ENCODE measurements at places on chromosomes 11 and 22.

DNA sequence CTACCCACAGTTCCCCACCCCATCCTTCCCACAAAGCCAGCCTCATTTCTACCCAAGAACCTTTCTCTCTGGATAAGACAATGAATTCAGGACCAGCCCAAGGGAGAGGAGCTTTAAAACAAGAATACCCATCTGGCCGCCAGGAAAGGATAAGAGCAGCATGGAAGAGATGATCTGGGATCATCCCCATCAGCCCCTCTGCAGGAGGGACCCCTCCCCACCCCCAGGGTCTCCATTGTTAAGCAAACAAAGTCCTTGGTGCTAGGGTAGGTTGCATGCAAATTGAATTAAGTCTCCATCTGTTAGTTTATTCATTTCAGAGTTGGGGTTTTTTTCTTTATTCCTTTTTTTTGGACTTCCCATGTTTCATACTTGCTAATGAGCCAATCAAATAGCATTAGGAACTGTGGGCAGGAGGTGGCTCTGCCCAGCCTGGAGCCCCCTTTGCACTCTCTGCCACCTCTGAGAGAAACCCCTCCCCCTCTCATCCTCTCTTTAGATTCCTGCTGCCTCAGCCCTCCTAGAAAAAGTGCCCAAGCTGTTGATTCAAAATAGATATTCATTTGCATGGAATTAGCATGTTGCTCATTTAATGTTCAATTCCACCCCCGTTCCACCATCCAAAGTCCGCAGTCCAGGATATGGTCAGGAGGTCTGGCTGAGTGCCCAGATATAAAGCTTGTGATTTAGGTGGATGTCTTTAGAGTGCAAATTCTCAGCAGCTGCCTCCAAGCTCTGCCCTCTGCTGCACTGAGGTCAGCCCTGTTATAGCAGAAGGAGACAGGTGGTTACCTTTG lies 138.5 kb upstream of the NCAM1 start:
- no peak for DNase-seq

DNA sequence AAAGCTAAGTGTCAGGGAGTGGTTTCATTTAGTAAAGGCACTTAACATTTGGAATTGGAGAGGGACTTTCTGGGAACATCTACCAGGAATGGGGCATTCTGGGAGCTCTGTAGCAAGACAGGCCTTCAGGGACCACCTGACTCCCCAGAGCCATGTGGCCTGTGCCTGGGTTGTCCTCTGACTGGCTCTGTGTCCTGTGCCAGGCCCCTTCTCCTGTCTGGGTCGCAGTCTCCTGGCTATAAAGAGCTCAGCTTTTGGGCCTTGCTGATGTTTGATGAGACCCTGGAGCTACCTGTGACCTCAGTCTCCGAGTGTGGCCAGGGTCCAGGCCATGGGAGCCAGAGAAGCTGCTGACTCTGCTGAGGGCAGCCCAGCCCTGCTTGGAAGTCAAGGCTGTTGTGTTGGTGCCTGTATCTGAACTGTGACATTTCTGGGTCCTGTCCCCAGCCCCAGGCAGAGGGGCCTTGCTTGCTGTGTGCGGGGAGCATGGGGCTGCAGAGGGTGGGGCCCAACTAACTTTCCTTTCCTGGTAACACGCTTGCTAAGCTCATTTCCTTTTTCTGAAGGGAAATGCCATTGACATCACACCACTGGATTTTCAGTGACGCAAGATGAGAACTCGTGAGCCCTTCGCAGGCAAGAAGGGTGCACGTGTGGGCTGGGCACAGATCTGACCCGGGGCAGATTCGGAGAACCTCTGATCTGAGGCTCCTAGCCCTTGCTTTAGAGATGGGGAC lies 41.3 kb downstream of the LRRC32 start:
- DNase-seq = no peak

DNA sequence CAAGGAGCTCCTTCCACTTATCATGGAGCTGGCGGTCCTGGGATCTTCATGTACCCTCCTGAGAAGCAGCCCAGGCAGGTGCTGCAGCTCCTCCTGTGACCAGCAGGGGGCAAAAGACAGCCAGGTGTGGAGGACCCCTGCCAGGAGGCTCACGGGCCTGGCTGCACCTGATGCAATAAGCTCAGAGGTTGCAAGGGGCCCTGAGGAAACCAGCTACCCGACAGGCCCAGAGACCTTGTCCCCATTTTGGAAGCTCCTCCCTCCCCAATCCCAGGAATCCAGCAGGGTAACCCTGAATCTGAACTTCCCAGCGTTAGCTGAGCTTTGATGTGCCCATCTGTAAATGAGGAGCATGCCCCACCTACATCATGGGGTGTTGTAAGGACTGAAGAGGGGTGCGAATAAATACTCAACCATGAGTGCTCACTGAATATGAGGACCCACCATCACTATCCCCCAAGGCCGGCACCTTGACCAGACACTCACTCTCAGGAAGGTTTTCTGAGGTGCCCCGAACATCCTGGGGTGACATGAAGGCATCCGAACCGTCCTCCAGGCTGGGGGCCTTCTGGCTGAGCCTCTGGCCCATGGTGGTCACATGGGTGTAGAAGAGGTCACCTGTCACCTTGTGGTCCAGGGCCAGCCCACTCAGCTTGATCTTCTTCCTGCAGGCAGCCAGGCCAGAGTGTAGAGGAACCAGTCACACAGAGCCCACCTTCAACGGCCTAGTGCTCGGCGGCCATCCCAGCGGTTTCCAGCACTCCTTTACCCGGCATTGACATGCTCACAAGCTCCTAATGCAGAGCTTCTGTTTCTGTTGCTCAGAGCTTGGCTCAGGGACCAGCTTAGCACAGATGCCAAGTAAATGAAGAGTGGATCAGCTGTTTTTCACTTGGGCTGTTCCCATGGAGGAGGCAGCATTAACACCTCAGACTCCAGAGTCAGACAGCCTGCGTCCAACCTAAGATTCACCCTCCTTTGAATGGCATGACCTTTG lies 21.7 kb downstream of the SLC43A1 start:
- no peak for DNase-seq

DNA sequence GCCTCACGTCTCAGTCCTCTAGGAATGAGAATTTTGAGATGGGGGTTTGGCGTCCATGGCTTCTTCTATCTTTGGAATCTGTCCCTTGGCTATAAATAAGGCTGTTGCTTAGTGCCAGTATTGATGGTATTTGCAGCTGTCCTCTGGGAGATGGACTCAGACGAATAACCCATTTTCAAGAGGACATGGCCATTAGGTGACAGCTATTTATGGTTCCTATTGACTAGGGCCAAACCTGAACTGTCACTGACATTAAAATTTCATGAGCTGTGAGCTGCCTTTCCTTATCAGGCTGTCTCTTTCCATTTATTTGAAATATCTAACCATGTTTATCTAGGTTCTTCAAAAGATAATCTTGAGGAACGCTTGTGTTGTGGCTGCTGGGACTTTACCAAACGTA lies 92.7 kb downstream of the NAV2 start:
- DNase-seq = no peak

DNA sequence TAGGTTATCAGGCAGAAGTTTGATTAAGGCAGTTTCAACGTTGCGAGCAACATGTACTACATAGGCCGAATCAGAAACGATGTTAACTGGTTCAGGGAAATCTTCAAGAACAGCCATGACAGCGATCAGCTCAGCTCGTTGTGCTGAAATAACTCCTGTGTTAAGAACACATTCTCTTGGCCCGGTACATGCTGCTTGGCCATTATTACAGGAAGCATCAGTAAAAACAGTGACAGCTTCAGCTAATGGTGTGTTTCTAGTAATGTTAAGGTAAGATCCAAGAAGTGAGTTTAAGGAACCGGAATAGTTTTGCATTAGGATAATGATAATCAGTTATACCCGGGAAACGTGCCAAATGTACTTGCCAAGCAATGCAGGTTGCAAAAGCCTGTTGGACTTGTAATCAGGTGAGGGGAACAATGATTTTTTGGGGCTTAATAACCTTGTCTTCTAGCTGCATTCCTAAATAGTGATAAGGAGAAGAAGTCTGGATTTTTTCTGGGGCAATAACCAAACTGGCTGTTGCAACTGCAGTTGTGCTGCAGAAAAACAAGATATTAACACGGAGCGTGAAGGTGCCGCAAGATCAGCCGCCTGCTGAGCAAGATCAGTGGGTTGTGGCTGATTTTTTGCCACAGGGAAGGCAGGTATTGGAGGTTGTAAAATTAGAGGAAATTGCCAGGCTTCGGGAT lies 14.3 kb downstream of the OR52K1 start:
- no peak for DNase-seq

GRCh38 chr11:70833011-70833410 lies 419.4 kb downstream of the SHANK2 start:
- no peak for DNase-seq

DNA sequence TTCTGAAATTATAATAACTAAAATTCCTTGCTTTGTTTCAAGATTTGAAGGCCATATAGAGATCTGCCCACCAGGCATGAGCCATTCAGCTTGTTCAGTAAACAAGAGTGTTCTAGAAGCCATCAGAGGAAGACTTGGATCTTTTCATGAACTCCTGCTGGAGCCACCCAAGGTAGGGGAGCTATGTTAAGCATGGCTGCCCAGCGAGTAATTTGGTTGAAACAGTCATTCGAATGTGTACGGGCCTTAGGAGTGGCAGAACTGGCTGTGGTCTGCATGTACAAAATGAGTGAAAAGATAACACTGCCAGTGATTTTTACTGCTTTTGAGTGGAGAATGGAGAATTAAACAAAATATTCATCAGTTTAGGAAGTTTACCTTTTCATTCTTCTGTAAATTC lies 103.7 kb downstream of the PPP6R3 start:
- no peak for DNase-seq

DNA sequence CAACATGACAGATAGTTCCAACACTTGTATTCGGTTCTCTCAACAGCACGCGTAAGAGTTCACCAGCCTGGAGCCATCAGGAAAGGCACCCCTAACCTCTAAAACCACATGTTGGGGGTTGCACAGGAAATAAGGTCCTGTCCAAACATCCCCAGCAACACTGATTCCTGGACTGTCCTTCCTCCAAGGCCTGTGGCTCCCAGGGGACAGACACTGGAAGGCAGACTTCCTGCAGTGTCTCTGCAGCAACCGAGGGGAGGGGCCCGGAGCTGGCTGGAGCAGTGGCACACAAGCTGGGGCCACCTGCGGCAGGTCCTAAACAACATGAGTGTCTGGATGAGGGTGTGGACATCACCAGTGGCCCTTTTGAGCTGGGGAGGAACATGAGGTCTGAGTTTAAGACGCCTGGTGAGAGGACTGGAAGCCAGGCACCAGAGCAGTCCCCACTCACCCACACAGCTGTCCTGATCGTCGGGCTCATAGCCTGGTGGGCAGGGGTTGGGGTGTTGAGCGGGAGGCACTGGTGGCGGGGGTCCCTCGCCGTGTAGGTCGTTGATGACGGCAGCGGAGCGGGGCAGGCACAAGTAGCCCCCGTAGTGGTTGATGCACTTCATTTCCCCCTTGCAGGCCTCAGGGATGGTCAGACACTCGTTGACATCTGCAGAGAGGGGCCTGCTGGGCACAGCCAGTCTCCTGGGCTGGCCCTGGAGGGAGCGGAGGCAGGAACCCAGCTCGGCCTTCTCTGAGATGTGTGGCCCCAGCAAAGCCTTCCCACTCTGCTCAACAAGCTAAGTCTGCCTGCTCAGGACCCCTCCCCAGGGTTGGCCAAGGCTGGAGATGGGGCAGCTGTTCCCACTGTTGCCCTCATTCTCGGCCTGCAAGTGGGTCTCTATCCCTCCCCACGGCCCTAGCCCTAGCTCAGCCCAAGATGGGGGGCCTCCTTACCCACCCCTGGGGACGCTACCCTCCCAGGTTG lies 1.6 kb downstream of the EFEMP2 start:
- DNase-seq = no peak

DNA sequence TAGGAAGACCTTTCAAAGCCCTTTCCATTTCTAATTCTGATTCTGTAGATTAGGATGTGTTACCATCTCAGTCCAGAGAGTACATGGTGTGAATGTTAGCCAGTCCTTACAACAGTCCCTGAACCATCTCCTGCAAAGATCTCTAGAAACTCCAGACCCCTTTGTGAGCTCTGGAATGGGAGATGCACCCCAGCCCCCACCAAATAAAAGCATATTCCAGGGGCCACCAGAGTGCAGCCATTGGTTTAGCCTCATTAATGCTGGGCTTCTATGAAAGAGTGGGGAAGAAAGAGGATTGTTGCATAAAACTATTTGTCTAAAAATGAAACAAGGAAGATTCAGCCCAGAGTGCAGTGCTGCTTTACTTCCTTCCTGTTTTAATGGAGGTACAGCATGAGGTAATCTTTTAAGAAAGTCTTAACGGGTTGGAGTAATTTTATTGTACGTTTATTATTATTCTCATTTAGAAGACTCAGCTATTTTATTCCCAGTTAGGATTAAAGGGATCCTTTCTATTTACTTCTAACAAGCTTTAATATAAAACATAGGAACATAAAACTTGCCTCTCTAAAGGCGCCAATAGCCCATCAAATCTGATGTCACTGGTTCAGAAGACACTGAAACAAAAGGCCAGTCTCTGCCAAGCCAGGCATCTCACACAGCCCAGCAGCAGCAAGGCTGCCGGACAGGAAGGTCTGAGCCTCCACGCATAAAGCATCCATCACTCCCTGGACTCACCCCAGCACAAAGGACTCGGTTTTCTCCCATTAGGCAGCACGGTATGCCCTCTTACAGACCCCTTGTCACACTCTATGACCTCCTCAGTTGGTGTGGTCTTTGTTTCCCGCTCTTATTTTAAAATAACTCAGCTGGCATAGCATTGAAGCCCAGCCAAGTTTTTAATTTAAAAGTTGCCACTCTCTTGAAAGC lies 203.9 kb upstream of the BLID start:
- no peak for DNase-seq

DNA sequence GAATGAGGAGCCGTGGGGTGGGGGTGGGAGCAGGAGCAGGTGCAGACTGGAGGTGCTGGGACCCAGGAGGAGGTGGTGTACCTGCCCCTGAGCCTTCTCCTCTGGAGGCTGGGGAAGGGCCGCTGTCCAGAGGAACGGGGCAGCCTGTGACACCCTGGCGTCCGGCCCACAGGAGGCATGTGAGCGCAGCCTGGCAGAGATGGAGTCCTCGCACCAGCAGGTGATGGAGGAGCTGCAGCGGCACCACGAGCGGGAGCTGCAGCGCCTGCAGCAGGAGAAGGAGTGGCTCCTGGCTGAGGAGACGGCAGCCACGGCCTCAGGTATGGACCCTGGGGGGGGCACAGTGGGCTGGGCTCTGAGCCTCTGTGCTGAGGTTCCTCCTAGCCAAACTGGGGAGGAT lies 42.2 kb upstream of the GCAT start:
- DNase-seq = no peak

GRCh38 chr11:75773595-75774353 lies 5.2 kb downstream of the DGAT2 start:
- no peak for DNase-seq

GRCh38 chr11:31943056-31943780 lies 132.1 kb upstream of the PAX6 start:
- no peak for DNase-seq

GRCh38 chr22:50194037-50194805 lies 6.6 kb upstream of the SELENOO start:
- DNase-seq = no peak

DNA sequence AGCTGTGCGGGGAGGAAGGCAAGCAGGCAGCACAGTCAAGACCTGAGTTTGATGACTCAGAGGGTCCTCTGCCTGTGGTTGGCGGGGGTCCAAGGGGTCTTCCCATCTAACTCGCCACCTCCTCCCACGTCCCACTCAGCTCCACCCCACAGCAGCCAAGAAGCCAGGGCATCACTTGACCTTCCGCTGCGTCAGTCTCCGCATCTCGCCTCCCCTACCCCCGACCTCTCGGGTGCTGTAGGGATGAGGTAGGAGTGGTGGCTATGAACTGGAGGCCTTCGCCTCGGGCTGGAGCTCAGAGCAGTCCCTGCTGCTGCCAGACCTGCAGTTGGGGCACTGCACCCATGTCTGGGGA lies 90.6 kb downstream of the CDKN1C start:
- DNase-seq = no peak
